ENCODE measurements at places on chromosomes 7 and 10.
A peak's percentile ranks its signal among the peaks of the same experiment; 100 is the strongest.

GRCh38 chr7:90007831-90008230 is 146.4 kb upstream of the STEAP1 start:
- no peak for DNase-seq

DNA sequence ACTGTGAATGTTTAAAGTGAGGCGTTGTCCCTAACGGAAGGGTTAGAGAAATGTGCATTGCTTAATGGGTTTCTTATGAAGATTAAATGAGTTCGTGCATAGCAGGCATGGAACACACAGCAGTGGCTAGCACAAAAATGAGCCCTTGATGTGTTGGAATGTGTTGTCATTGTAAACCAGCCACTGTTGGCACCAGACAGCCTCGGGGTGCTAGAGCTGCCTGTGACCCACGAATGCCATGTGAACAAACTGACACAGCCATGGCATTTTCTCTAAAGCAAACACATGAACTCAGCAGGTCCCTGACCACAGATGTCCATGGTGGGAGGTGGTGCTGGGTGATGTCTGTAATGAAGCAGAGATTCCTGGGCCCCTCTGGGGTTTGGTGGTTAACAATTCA is 111.1 kb upstream of the DPP6 start:
- DNase-seq: no peak

DNA sequence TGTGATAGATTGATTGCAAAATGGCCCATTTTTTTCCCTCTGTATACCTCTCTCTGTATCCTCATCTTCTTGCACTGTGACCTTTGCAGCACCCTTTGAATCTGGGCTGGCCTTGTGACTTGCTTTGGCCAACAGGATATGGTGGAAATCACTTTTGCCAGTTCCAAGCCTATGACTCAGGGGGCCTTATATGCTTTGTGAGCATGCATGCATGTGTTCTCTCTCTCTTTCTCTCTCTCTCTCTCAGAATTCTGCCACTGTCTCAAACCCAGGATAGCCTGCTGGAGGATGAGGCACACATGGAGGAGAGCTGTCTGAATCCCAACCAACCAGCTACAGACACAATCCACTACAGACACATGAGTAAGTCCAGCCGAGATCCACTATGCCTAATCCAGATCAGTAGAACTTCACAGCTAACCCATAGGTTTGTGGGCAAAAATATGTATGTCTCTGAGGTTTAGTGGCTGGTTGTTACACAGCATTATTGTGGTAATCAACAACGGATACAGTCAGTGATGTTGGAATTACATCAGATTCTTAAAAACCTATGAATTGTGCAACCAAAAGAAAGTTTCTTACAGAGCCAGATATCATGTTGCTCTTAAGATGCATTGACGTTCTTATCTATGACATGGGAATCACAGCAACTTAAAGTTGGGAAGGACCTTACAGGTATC is 41.8 kb upstream of the ABCB4 start:
- DNase-seq: peak; percentile 46

- DNase-seq: no peak
Measured at GRCh38 chr7:85001495-85002345, 185.1 kb downstream of the SEMA3D start.

GRCh38 chr7:106056513-106057203 is 55.5 kb downstream of the SYPL1 start:
- DNase-seq: peak; percentile 86

DNA sequence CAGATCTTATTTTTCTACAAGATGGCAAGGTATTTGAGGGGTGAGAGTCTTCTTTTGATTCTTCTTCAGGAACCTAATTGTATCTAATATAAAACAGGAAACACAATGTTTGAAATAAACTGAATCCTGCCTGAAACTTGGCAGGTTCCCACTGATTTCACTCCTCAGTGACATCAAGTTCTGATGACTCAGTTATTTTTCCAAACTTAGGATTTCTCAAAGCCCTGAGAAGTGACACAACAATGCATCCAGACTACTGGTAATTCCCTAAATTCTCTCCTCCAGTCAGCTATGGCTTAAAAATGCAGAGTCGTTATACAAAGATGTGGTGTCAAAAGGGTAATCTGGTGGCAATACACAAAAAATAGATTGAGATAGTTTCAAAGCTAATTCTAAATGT is 80.9 kb downstream of the ABLIM1 start:
- no peak for DNase-seq

DNA sequence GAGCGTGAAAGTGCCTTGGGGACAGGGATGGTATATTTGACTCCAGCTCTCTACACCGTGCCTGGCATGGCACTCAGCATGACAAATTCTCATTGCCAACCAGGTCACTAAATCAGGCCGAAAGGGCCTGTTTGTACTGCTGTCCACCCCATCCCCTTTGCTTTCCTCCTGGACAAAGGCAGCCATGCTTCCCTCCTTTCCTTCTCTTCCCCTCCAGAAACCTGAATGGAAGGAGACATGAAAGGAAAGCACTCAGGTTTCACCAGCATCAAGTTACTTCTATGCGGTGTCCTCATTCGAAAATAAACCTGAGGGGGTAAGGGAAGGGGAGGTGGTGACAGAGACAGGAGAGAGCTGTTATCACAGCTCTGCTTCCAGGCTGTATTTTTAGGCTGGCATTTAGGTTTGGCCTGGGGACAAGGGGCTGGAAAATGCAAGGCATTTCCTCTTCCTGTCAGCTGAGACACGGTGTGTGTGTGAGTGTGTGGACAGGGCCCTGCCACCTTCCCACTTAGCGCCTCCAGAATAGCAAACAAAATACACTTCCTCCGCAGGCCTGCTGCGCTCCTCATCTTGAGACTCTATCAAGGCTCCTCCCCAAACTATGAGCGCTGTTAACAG is 79.9 kb upstream of the COL13A1 start:
- no peak for DNase-seq

DNA sequence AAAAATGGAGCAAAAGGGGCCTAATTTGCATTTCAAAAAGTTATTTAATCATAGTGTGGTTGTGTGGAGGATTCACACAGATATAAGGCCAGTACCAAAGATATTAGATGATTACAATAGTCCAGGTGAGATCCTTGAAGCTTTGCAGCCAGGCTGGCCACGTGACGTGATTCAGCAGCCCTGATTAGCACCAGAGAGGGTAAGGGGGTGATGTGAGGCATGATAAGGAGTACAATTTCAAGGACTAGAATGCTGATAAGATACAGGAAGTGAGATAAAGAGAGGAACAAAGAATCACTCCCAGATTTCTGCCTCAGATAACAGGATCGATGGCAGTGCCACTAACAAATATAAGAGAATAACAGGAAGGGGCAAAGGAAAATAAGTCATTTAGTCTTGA is 108.4 kb upstream of the PALS2 start:
- DNase-seq: no peak
